Glutamatergic neuron (in vitro differentiated cells): ENCODE measurements at places on chromosomes 5 and 9. TPM values are rescaled to one million over a fixed set of nuclear protein-coding genes. Genes with fewer than 3 reads are reported as not detected.

The ZNF354C gene
- total RNA-seq = 11.4 TPM

The FAM221B gene
- total RNA-seq = not detected

The UBAC1 gene
- total RNA-seq = 48.4 TPM

GRCh38 chr9:95499847-95500246 is 16.9 kb downstream of the PTCH1 start:
- peaks cover 14% of the 10 kb centered on the region for H3K27me3 ChIP-seq
- H3K36me3 ChIP-seq = no peaks in the 10 kb centered on the region
- no peak overlapping the region for H3K4me3 ChIP-seq
- no peak for DNase-seq
